ENCODE measurements at places on chromosomes 2 and 18.

DNA sequence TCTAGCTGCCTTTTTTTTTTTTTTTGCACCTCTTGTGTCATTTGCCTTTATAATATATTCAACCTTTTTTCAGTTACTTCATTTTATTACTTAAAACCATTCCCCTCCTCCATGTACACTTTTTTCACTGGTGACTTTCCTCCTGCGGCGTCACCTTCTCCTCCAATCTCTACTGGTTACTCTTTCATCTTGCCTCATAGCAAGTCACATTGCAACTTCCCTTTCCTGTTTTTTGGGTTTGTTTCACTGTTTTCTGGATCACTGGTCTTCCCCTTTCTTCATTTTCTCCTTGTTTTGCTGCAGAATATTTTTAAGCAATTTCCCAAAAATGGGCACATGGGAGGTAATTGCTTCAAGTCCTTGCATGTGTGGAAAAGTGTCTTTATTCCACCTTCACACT, 37.7 kb upstream of the GPR155 start:
- no peak for DNase-seq

GRCh38 chr2:61750624-61751023, 103.2 kb downstream of the FAM161A start:
- no peak for DNase-seq

- no peak for DNase-seq
These were observed 49.8 kb upstream of the GREB1L start for GRCh38 chr18:21192308-21192624.

- peak; percentile 1 for DNase-seq
These were observed 637.8 kb upstream of the CHAC2 start for GRCh38 chr2:53129851-53130250.

DNA sequence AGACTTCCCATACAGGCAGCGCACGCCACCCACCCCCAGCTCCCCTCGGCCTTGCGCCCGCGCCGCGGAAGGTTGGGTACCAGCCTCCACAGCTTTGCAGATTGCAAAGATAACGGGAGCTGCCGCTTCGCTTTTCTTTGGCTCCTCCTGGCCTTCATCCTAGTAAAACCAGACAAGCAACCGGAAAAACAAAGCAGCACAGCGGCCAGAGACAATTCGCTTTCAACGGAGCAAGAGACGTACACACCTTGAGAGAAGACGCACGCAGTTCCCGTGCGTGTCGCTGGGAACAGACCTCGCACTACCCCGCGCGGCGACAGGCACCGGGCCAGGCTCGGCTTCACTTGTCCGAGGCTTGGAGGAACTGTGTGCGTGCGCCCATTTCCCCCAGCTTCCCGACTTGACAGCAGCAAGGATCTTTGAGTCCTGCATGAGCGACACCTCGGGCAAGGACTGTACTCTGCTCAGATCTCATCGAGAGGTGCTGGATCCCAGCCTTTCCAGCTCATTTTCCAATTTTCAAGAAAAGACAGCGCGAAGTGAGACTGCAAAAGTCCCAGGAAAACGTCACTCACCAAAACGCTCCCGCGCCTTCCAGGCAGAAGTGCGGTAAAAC, 964 bp downstream of the ZBTB7C start:
- DNase-seq = no peak

- DNase-seq = no peak
These were observed 35.9 kb downstream of the MAP4K4 start for GRCh38 chr2:101733257-101733993.

DNA sequence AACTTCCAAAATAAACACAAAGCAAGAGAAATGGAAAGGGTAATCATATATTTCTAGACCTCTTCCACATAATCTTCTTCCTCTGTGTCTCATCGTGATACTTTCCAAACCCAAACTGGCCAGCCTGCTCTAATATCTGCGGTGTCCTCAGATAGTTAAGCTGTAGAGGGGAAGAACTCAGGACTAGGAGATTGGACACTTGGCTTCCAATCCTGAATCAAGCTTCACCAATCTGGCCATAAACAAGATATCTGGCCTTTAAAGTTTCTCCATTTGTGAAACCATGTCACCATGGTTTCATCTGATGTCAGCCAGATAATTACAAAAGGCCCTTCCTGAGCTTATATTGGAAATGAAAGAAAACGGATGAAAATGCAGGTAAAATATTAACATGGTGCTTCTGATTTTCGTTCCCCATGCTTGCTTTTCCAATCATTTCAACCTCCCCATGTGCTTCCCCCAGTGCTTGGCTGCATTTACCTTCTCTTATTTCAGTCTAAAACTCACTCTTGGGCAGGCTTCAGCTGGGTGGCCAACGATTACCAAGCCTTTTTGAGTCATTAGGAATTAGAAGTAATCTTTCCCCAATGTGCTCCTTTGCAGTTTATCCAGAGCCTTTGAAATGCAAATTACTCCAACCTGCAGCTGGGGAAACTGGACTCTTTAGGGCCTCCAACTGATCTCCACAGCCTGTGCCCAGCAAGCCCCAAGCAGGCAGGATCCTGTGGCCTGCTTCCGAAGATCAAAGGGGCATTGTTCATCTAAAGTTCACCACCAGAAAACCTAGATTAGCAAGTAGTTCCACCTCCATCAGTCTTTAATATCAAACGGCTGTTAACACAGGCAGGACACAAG, 44.5 kb upstream of the MYCN start:
- DNase-seq = no peak

DNA sequence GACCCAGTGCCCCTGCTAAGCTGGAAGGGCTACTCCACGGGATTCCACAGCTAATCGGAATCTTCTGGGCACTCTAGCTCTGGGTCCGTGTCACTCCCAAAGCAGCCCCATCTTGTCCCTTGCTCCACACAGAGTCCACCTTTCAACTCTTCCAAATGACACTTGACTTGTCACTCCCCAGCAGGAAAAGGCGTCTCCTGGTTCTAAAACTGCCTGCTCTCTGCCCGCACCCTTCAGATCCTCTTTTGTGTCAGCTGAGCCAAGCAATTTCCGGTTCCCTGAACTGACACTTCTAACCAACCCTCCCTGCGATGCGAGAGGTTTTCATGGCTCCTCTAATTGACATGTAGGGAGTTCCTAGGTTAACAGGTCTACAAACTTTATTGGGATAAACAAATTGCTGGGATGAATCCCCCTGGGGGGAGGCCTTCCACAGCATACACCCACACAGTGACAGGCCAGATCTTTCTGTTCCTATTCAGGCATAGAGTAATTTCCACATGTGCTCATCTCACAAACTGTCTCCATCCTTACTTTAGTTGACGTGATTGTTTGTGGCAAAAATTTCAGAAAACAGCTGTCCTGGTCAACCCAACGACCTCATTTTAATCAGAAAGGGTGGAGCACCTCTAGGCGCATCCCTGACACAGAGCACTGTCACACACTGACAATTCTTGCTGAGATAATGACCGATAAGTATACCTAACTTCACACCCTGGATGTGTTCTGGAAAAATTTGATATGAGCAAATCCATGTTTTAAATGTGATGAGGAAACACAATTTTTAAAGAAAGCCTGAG, 104.9 kb downstream of the RBMS1 start:
- DNase-seq = no peak

Data from hepatic stellate cell (primary cell).